ENCODE measurements at places on chromosomes 6 and 20.

DNA sequence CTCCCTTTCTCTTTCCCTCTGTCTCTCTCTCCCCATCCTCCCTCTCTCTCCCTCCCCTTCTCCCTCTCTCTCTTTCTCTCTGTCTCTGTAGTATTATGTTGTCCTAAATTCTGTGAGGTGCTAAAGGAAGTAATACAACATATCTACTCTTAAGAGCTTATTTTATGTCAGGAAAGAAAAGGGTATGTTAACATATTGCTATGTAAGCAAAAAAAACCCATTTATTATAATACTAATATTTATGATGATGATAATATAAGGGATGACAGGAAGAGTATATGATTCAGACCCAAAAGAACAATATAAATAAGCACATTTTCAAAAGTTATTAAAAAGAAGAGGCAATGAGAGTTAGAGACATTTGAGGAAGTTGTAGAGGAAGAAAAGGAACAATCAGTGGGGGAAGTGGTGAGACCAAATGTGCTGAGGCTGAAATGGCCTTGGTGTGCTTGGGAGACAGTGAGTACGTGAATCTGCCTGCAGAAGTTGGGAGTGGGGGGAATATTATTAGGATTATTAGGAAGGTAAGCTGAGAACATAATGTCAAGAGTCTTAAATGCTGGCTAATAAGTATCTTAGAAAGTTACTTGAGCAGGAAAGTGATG, 303.6 kb upstream of the FERMT1 start:
- no peak for DNase-seq

DNA sequence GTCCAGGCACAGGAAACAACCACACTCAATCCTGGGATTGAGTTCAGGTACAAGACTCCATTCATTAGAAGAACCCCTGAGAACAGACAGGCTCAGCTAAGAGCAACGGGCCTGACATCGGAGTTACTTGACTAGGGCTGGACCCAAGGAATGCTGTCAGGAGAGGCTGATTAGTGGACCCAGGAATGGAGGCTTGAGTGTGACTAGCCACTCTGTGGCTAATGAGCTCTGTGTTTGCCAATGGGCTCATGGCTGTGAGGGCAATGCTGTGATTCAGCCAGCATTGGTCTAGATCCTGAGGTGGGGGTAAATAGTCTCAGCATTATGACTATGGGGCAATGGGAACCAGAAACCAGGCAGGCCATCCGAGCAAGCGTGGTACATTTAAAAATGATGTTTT, 71.8 kb downstream of the RIOK1 start:
- DNase-seq = no peak

DNA sequence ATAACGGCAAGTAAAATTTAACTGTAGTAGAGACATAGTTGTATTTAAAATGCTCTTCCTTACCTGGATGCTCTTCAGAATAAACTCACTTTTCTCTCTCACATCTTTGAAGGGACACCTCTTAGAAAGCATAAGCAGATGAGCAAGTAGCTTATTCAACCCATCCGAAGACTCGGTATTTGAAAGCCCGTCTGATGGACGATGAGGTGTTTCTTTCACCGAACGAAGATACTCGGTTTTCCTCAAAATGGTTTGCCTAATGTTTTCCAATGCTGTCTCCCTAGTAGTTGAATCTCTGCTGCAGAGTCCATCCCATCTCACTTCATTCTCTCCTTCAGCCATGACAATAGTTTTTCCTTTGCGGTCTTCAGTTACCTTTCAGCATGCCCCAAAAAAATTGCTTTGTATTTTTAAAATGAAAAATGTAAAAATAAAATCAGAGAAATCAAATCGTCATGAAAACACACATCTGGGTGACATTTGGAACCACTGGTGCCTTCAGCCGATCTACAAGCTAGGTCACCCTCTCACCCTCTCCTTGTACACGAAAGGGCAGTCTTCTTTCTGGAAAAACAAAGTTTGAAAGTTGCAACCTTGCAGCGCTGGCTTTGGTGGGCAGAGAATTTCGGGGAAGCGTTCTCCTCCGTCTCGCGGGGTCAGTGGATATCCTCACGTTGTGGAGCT, 772 bp downstream of the SESN1 start:
- DNase-seq = no peak

DNA sequence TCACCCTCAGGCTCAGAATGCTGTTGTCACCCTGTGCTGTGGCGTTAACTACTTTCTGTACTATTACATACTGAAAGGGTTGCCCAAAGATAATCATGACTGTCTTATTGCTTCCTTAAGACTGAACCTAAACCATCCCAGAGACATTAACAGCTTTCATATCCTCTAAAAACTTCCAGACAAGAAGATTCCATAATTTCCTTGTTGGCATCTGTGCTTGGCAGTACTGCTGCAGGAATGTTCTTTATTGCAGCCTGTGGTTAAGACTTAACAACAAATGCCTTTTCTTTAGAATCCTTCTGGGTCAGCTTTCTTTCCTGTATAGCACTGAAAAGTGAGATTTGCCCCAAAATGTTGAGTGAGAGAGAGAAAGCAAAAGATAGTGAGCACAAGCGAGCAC, 109.7 kb downstream of the GJA10 start:
- DNase-seq = no peak

GRCh38 chr6:144855812-144856531, 570.8 kb downstream of the UTRN start:
- DNase-seq = no peak

Measured in effector memory CD4-positive, alpha-beta T cell (primary cell).